ENCODE measurements at places on chromosomes 11 and 22.

DNA sequence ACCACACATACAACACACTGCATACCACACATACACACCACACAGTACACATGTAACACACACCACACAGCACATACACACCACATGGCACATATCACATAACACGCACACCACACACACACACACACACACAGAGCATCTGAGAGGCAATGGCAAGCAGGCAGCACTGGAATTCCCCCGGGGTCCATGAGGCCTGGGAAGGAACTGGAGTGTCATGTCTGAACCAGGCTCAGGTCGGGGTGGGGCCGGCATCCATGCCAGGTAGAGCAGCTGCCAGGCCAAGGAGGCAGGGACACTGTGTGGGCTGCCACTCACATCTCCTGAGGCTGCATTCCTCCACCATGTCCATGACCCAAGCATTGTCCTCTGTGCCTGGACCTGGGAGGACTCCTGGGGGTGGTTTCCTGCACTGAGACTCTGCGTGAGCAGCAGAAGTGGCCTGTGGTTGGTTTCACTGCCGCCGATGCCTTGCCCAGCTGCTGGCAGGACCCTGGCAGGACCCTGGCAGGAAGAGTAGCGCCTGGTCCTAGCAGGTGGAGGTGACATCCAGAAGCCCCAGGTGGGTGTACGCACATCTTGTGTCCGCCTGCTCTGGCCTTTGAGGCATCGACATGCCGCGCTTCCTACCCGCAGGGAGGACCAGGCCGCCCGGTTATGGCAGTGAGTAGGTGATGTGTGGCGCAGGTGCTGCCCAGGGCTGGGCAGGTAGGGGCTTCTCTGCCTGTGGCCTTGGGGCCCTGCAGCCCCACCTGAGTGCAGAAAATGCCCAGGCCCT lies 1280.4 kb downstream of the TBC1D22A start:
- DNase-seq, result no peak

DNA sequence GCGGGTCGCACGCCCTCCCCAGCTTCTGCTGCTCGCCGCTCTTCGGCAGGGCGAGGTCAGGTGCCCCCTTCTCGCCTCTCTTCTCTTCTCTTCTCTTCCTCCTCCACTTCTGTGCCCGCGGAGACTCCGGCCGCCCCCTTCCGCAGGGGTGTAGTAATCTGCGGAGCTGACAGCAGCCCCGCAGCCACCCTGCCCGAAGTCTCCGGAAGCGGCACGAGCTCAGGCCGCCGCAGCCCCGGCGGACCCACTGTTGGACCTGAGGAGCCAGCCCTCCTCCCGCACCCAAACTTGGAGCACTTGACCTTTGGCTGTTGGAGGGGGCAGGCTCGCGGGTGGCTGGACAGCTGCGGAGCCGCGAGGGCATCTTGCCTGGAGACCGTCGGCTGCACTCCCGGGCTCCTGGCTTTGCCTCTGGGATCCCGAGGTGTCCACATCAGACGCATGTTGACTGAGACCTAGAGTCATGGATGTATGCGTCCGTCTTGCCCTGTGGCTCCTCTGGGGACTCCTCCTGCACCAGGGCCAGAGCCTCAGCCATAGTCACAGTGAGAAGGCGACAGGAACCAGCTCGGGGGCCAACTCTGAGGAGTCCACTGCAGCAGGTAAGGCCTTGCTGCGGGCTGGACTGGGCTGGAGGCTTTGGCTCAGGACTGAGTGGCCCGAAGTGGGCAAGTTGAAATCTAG lies 486 bp downstream of the STIM1 start:
- DNase-seq, result peak; percentile 71

DNA sequence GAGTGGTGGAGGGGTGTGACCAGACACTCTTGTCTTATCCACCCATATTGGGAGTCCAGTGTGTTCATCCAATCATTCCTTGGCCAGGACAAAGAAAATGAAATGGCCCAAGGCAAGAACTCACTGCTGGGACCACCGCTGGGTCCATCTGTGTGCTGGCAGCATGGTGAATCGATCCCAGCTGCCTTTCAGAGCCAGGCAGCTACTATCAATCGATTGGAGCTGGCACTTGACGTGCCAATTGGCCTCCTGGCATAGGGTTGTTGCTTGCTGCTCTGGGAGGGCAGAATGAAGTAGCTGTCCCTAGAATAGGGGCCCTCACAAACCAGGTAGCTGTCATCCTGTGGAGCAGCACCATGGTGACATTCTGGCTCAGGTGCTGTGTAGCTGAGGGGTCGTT lies 1.4 kb upstream of the ARVCF start:
- no peak for DNase-seq

- no peak for DNase-seq
These were observed 12.3 kb downstream of the AMOTL1 start for GRCh38 chr11:94780432-94780831.

DNA sequence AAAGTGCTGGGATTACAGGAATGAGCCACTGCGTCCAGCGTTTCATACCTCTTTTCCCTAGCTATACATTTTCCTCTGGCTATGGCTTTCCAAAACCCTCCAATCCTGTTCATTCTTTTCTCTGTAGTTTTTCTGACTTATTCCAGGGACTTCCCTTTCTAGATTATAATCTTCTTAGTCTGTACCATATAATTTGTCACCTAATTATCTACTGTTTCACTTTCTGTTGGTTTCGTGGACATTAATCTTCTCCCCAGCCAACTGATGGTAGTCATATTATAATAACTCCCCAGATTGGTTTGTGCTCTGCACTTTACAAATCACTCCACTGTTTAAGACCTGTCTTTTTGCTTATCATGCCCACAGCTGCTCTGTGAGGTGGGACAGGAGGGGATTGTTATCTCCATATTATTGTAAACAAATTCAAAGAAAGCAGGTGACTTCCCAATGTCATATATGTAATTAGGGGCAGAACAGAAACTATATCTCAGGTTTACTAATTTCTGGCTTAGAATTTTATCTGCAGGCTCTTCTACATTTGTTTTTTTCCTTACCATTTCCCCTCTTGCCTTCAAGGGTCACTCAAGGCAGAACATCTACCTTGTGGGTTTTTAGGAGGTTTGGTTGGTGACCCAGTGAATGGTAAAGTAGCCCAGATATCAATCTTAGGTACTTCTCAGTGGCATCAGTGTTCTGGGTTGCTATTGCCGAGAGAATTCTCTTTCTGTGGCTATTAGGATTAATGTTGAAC lies 23.9 kb downstream of the STIM1 start:
- DNase-seq, result no peak

- no peak for DNase-seq
These were observed 501.7 kb downstream of the INSC start for GRCh38 chr11:15616130-15617105.

GRCh38 chr22:33894515-33894914 lies 25.8 kb downstream of the LARGE1 start:
- no peak for DNase-seq

- DNase-seq, result no peak
These were observed 63.4 kb upstream of the UCP3 start for GRCh38 chr11:74072286-74072685.

DNA sequence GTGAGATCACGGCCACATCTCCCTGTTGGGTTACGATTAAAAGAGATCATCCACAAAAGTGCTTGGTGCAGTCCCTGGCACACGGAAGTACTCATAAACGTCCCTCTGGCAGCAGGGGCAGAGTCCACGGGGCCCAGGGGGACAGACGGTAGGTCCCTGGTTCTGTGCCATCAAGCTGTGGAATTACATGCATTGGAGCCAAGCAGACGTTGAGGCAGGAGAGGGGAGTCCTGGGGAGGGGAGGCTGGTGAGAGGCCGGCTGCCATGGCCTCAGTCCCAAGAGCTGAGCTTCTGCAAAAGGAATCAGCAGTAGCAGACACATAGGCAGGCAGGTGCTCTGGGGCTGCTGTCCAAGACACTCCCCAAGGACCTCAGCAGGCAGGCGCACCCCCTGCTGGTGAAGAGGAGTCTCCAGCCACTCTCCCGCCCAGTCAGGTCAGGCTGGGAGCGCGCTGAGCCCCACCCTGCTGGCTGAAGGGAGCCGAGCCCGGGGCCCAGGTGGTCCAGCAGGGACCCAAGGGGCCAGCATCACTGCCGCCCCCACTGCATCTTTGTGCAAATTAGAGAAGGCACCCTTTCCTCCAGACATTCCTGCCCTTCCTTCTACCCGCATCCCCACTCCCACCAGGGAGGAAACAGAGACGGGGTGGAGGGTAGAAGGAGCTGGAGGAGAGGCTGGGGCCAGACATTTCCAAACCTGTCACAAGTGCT lies 7.6 kb upstream of the KCTD17 start:
- no peak for DNase-seq

DNA sequence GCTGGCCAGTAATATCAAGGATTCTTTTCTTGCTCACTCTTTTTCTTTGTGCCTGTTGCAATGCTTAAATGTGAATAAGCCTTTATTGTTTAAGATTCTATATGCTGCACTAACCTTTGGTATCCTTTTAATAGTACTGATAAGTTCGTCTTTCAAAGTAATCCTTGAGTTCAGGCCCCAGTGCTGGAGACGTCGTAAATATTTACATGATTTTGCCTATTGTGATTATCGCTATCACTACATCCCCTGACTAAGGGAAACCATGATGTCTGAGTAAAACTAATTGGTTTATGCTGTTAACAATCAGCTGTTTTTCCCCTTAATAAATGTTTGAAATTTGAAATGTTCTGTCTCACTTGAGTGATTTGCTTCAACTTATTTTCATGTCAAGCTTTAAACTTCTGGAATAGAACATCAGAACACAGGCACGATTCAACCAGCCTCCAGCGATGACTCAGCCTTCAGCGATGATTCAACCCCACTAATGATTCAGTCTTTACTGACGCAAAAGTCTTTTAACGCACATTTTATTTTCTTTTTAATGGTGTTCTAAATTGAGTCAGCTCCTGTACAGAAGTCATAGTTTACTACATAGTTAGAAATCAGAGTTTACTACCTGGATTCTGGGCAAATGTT lies 3.9 kb downstream of the HTATIP2 start:
- DNase-seq, result peak; percentile 76

- no peak for DNase-seq
These were observed 15.9 kb downstream of the MED15 start for GRCh38 chr22:20523086-20523983.

DNA sequence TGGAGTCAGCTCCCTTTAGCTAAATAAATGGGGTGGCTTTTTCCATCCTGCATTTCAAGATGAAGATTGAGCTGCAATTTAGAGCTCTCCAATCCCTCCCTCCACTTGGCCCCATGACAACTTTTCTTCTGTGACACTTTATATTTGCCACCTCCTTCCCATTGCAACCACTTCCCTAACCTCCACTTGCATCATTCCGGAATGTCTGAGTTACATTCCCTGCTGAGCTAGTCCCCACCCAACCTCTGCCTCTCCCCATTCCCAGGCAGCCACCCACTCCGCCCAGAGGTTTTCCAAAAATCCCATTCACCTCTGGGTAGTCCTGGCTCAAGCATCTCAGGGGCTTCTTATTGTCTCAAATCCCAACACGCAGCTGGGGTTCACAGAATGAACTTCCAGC lies 24.7 kb downstream of the PC start:
- no peak for DNase-seq

DNA sequence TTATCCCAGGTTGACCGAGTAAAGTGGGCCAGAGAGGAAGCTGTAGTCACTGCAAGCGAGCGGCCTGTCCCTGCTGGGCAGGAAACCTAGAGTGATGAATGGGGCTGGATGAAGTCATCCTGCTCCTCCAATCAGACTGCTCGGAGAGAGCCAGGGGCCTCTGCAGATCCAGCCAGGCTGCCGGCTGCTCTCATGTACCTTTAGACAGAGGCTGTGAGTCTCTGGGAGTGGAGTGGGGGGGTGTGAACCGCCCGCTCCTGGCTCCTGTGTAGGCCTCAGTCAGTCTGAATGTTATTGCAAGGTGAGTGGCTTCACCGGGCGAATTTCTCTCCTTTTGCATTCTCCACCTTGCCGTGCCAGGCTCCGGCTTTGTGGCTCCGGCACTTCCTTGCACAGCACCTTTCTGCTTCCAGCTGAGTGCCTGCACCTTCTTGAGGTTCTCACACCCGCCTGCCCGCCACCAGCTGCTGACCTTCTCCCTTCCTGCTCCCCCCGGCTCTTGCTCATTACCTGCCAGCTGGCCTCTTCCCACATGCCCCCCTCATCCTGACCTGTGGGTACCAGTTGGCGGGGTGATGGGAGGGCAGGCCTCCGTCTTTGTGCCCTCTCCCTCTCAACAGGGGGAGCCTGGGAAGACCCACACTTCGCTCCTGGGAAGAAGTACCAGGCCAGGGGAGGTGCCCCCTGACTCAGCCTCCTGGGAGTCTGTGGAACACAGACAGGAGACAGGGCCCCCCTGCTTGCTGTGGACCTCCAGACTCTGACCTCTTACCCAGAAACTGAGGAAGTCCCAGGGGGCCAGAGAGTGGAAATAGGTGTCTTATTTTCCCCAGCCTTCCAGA lies 79.9 kb downstream of the GRAMD1B start:
- no peak for DNase-seq

DNA sequence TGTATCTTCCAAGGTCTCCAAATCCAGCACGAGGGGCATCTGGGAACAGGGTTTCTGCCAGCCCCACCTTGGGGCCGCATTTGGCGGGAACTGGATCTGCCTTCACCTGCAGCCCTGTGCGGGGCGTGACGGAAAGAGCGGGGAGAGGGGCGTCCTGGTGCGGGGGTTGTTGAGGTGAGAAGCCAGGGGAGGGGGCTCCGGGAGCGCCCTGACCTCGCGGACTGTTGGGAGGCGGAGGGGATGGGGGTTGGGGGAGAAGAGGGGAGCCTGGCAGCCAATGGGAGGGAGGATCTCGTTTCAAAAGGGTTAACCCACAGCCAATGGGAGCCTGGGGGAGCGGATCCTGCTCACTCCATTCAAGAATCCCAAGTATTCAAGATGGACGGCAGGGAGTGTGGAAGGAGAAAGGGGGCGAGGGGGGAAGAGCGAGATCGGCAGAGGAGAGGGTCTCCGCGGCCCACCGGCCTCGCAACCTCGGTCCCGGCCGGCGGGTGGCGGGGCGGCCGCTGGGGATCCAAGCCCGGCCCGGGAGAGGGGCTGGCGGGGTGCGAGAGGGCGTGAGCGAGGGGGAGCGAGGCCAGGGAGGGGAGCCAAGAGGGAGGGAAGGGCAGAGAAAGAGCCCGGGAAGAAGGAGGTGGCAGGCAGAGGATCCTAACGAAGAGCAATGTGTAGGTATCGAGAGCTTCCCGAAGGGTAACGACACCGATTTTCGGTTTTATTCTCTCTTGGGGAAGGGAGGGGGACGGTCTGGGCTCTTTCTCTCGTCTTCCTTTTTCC lies 11.5 kb downstream of the YPEL4 start:
- peak; percentile 79 for DNase-seq

DNA sequence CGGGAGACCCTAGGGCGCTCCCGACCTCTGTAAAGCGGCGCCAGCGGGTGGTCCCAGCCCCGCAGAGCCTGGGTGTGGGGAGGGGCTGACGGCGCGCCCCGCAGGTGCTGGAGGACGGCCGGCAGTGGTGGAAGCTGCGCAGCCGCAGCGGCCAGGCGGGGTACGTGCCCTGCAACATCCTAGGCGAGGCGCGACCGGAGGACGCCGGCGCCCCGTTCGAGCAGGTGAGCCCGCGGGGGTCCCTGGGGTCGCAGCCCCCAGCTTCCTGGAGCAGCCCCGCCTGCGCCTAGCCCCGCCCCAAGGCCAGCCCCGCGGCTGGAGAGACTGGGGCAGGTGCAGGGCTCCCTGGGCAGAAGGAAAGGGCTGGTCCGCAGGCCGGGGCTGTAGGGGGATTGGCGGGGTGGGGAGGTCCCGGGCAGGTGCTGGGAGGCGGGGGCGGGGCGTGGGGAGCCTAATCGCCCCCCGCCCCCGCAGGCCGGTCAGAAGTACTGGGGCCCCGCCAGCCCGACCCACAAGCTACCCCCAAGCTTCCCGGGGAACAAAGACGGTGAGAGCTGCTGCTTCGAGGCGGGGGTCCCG lies 19.7 kb downstream of the EPS8L2 start:
- no peak for DNase-seq

GRCh38 chr11:128735935-128736605 lies 42.2 kb downstream of the FLI1 start:
- DNase-seq, result no peak
